H1 (cell line): ENCODE measurements at places on chromosomes 16 and 17.
A peak's percentile ranks its signal among the peaks of the same experiment; 100 is the strongest.

GRCh38 chr16:57049678-57050077 lies 42.7 kb upstream of the CPNE2 start:
- DNase-seq = no peak
- no peaks in the 10 kb centered on the region for H3K36me3 ChIP-seq
- H3K4me1 ChIP-seq = no peaks in the 10 kb centered on the region
- H3K27ac ChIP-seq = no peak overlapping the region

- peaks cover 2% of the 10 kb centered on the region; the same call in 1 of the 2 replicates for H3K4me1 ChIP-seq
- no peak overlapping the region for H3K27ac ChIP-seq
- H3K27me3 ChIP-seq = no peaks in the 10 kb centered on the region
- H3K4me3 ChIP-seq = peak overlapping the region; percentile 95
- H3K36me3 ChIP-seq = no peaks in the 10 kb centered on the region
Measured at GRCh38 chr16:58128181-58128631, 975 bp downstream of the CFAP20 start.

DNA sequence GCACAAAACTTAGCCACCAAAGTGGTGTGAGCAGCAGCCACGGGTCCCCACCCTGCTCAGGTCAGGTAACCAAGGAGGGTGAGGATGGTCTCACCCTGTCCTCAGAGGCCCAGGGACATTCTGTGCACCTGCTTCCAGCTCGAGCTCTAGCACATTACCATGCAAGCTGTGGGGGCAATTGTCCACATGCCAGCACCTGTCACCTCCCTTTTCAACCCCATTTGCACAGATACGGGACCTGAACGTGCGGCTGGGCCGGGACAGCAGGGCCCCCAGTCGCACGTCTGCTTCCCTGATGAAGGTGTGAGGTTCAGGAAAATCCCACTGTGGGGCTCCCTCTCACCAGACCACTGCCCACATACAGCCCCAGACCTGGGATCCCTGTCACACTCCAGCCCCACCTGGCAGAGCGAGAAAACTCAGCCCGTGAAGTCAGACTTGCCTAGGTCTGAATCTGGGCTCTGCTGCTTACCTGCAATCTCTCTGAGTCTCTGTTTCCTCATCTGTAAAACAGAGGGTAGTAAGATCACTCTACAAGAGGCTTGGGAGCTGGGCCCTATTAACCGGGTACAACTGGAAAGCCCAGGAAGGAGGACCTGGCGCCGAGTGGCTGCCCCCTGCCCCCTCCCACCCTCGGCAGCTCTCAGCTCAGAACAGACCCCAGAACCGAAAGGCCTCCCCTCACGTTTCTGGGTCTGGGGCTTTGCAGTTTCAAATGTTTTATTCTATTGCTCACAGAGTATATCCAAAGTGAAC lies 7.9 kb downstream of the WFIKKN2 start:
- DNase-seq = no peak
- H3K4me3 ChIP-seq = no peak overlapping the region
- no peaks in the 10 kb centered on the region for H3K27me3 ChIP-seq
- H3K27ac ChIP-seq = no peak overlapping the region
- H3K36me3 ChIP-seq = no peaks in the 10 kb centered on the region
- H3K4me1 ChIP-seq = no peaks in the 10 kb centered on the region

DNA sequence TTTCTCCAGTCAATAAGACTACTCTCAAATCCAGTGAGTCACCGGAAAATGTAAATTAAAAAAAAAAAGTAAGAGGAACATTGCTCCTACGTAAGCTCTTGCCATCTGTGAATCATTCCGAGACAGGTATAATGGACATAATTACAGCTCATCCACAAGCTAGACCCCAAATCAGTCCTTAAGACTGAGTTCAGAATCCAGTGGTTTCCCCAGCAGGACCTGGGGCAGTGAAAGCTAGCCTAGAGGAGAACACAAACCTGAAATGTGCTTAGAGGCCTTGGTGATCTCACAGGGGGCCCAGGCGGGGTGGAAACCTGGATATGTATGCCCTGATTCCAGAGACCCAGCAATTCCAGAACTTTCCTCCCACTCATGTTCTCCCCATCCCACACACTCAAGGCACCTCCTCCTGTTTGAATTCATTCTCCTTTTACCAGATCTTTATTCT lies 132.0 kb downstream of the COPRS start:
- no peaks in the 10 kb centered on the region for H3K27me3 ChIP-seq
- no peak overlapping the region for H3K27ac ChIP-seq
- DNase-seq = peak; percentile 31

- H3K4me3 ChIP-seq = no peak overlapping the region
- no peaks in the 10 kb centered on the region for H3K27me3 ChIP-seq
Measured at GRCh38 chr16:75062976-75063346, 53.6 kb downstream of the LDHD start.

DNA sequence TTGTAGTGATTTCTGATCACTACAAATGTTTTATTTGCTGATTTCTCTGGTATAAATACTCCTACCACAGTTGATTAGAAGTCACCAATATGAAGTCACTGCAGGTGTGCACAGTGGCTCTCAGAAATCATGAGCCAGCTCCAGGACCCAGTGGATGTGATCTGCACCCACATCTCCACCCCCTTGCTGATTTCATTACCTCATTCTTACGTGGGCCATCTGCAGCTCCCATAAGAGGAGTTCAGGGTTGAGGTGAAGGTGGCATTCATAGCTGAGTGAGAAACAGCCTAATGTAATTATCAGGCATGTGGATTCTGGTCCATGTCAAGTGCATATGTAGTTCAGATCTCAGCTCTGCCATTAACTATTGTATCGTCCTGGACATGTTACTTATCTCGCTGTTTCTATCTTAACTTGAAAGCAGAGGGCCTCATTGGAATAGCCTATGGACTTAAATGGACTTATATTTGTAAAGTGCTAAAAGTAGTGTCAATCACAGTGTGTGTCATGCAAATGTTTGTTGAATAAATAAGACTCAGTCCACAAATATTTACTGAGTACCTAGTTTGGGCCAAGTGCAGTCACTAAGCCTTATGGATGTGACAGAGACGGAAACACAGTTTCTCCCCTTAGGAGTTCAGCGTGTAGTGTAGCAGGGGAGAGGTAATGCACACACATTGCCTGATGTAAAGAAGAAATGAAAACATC lies 40.7 kb upstream of the ZKSCAN2 start:
- H3K4me3 ChIP-seq = no peak overlapping the region
- H3K4me1 ChIP-seq = no peaks in the 10 kb centered on the region
- no peaks in the 10 kb centered on the region for H3K27me3 ChIP-seq
- H3K27ac ChIP-seq = no peak overlapping the region

DNA sequence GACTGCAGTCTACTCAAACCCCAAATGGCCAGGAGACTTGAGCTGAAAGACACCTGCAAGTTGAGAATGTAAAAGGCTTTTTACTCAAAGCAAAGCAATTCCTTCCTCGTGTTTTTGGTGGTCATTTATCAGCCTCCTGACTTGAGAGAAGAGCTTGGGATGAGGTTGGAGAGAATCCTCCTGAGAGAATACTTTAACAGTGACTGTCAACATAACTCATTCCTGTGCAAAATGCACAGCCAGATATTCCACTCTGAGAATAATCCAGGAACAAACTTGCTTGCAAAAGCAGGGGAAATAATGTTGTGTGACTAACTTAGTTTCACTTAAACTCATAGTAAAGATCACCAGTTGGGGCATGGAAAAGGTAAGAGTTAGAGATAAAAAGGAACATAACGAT lies 53.4 kb downstream of the SNTB2 start:
- no peak overlapping the region for H3K27ac ChIP-seq
- H3K4me3 ChIP-seq = no peak overlapping the region
- H3K4me1 ChIP-seq = no peaks in the 10 kb centered on the region
- H3K27me3 ChIP-seq = no peaks in the 10 kb centered on the region
- DNase-seq = no peak
- no peaks in the 10 kb centered on the region for H3K36me3 ChIP-seq

GRCh38 chr17:14458724-14459123 lies 157.8 kb downstream of the HS3ST3B1 start:
- H3K4me3 ChIP-seq = no peak overlapping the region
- no peaks in the 10 kb centered on the region for H3K4me1 ChIP-seq
- DNase-seq = no peak
- no peaks in the 10 kb centered on the region for H3K36me3 ChIP-seq
- no peaks in the 10 kb centered on the region for H3K27me3 ChIP-seq
- H3K27ac ChIP-seq = no peak overlapping the region

- no peaks in the 10 kb centered on the region for H3K4me1 ChIP-seq
- H3K27me3 ChIP-seq = no peaks in the 10 kb centered on the region
- peak overlapping the region; percentile 37; the same call in 1 of the 2 replicates for H3K4me3 ChIP-seq
- no peak for DNase-seq
- no peaks in the 10 kb centered on the region for H3K36me3 ChIP-seq
- H3K27ac ChIP-seq = no peak overlapping the region
Measured at GRCh38 chr16:87062569-87063442, 254.4 kb downstream of the C16orf95 start.

DNA sequence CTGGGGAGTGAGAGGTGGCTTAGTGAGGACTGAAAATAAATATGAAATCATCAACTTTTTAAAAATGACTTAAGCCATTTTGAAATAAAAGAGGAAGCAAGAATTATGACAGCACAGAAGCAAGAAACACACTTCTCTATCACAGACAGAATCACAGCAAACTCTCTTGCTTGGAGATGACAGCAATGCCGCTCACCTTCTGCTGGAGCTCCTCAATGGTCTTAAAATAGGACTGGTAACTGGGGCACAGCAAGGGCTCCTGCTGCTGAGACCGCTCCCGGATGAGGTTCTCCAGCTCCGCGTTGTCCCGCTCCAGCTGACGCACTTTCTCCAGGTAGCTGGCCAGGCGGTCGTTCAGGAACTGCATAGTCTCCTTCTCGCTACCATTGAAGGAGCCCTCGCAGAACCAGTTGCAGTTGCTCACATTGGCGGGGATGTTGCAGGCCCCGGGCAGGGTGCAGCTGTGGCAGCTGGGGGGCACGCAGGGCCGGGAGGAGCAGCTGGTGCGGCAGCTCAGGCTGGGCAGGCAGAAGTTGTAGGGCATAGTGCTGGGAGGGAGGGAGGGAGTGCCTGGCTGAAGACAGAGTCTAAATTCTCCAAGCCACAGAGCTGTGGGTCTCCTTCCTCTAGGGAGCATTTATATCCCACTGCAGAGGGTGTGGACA lies at the start of gene KRT31:
Gene KRT31 (minus strand): TSS at position 613 of the 665 bp plus-strand sequence. CDS start 69 bp downstream, at position 544.
- no peak within 1 kb of the TSS for H3K27ac ChIP-seq
- H3K27me3 ChIP-seq = no peaks in the 10 kb centered on the region
- H3K4me3 ChIP-seq = no peak within 1 kb of the TSS
- no peaks in the 10 kb centered on the region for H3K4me1 ChIP-seq
- DNase-seq = no peak
- no peaks in the 10 kb centered on the region for H3K36me3 ChIP-seq

GRCh38 chr17:71633391-71633849 lies 487.4 kb upstream of the SOX9 start:
- no peaks in the 10 kb centered on the region for H3K27me3 ChIP-seq
- no peaks in the 10 kb centered on the region for H3K4me1 ChIP-seq
- no peak for DNase-seq
- no peaks in the 10 kb centered on the region for H3K36me3 ChIP-seq

DNA sequence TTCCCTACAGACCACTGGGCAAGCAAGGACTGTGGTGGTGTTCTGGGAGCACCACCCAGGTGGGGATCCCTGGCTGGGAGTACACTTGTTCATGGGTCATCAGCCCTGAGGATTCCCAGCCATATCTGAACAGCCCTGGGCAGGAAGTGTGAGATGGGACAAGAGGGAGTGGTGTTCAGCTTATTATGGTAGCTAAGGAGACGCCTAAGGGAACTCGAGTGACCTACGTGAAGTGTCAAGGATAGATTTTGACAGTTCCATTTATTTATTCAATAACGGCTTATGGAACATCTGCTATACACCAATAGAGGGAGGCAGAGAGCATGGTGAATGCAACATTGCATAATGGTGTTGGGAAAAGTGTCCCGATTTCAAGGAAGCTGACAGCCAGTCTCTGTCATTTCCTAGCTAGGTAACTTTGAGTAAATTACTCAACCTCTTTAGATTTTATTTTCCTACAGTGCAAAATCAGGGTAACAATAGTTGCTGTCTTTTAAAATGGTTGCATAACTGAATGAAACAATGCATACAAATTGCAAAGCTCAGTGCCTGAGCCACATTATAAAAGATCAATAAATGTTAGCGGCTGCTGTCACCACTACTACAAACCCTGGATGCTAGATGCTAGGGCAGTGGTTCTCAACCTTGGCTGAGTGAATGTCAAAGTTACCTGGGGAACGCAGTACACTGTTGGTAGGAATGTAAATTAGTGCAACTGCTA lies 534.1 kb downstream of the GRIN2A start:
- H3K27ac ChIP-seq = no peak overlapping the region
- DNase-seq = no peak
- no peaks in the 10 kb centered on the region for H3K27me3 ChIP-seq
- no peak overlapping the region for H3K4me3 ChIP-seq
- H3K4me1 ChIP-seq = no peaks in the 10 kb centered on the region

DNA sequence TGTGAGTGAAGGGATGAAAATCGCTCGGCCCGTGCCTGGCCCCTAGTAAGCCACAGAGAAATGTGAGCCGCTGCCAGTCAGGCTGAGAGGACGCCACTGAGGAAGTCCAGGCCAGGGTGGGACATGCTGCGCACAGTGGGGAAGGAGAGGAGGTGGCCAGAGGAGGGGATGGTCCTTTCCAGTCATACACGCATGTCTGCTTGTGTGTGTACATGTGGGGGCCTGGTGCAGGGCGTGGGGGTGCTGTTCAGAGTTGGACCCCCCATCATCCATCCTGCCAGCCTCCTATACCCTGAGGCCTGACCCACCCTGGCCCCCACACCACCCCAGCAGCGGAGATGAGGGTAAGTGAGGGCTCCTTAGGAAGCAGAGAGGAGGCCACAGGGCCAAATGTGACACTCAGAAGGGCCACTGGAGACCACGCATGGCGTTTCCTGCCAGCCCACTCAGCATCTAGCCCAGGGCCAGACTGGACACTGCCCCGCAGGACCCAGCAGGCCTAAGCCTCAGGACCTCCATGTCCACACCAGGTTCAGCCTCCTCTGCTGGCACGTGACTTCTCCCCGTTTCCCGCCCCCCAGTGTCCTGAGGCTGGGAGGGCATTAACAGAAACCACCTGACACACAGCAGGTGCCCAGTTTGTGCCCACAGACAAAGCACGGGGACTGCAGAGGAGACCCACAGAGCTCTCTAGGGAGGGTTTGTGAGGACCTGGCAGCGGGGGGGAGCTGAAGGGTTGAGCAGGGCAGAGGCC lies 7.0 kb downstream of the DOC2A start:
- H3K4me1 ChIP-seq = peaks cover 3% of the 10 kb centered on the region; the same call in 1 of the 2 replicates
- H3K27ac ChIP-seq = no peak overlapping the region
- H3K4me3 ChIP-seq = no peak overlapping the region
- peaks cover 7% of the 10 kb centered on the region for H3K36me3 ChIP-seq
- DNase-seq = no peak
